ENCODE measurements at places on chromosomes 16 and 17. TPM values are rescaled to one million over a fixed set of nuclear protein-coding genes. Genes with fewer than 3 reads are reported as not detected.

Gene NPIPB9
- total RNA-seq: 2.7 TPM

Gene GINS2
- 32.5 TPM for total RNA-seq

Gene NEK8
- 4.7 TPM for total RNA-seq

Gene RASL10B
- total RNA-seq: 0.09 TPM

Gene IGFALS
- not detected for total RNA-seq

Gene TMEM100
- not detected for total RNA-seq

Gene CCL5
- 1.5 TPM for total RNA-seq

Gene CNGB1
- total RNA-seq: 0.07 TPM

Gene FBXW10
- 1.1 TPM for total RNA-seq

Gene TPSG1
- not detected for total RNA-seq

Gene CPNE7
- 63.9 TPM for total RNA-seq

Gene SMTNL2
- total RNA-seq: 0.32 TPM

Gene KRTAP1-5
- not detected for total RNA-seq

Gene TEX19
- 0.43 TPM for total RNA-seq

Gene OR1A1
- total RNA-seq: not detected

Gene CHD3
- total RNA-seq: 67.9 TPM

Gene ZNF287
- total RNA-seq: 8.8 TPM

Gene MYO15A
- total RNA-seq: 0.63 TPM

Gene WNT9B
- total RNA-seq: not detected

Gene MYH11
- 0.02 TPM for total RNA-seq

Gene FOXF1
- not detected for total RNA-seq

Gene KSR1
- 22.0 TPM for total RNA-seq

Gene KRTAP4-4
- total RNA-seq: not detected

Gene LLGL2
- total RNA-seq: 25.5 TPM

Gene IRX5
- 2.1 TPM for total RNA-seq

Gene PPP1R27
- not detected for total RNA-seq

Gene SPN
- not detected for total RNA-seq

Gene PIRT
- total RNA-seq: not detected

Gene CDRT15L2
- total RNA-seq: not detected

Gene STH
- not detected for total RNA-seq

Gene METTL26
- 85.3 TPM for total RNA-seq

Gene HAP1
- total RNA-seq: 1.7 TPM

Gene ZNF778
- 10.1 TPM for total RNA-seq

Gene RCVRN
- total RNA-seq: not detected

Gene TK2
- total RNA-seq: 14.8 TPM

Gene PLA2G10
- not detected for total RNA-seq

Gene CLDN6
- total RNA-seq: 0.74 TPM

Gene ST6GALNAC2
- total RNA-seq: 0.32 TPM

Gene C16orf74
- 17.1 TPM for total RNA-seq

Gene TMC8
- 0.29 TPM for total RNA-seq

Gene SLC5A11
- 0.40 TPM for total RNA-seq

Measured in A549 treated with RU486 at 1 μM for 4 hours (cell line).